ENCODE measurements at places on chromosomes 3 and 15.

DNA sequence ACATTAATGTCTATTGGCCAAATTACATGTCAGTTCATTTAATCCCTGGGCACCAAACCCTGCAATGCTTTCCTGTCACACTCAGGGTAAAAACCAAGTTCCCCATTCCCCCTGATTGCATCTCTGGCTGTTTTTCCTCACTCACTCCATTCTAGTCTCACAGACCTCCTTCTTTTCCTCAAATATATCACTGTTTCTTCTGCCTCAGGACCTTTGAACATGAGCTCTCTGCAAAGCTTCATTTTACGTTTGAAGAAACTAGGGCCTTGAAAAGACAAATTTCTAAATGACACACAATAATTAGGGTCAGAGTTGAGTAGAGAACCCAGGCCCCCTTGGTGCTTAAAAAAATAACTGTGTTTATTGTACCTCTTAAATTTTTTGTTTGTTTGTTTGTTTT lies 230.6 kb downstream of the THRB start:
- no peak for DNase-seq

- no peak for DNase-seq
Observed at GRCh38 chr15:31447931-31448634, 121.4 kb downstream of the KLF13 start.

- DNase-seq, result no peak
Observed at GRCh38 chr3:4065085-4065484, 238.1 kb upstream of the SETMAR start.

- no peak for DNase-seq
Observed at GRCh38 chr3:127145266-127145665, 47.7 kb upstream of the PRR23E start.

- DNase-seq, result no peak
Observed at GRCh38 chr15:75790631-75791336, 52.5 kb upstream of the UBE2Q2 start.

All from left lung (tissue), 14 donors.